ENCODE measurements at places on chromosomes 6 and 20.
A peak's percentile ranks its signal among the peaks of the same experiment; 100 is the strongest.

DNA sequence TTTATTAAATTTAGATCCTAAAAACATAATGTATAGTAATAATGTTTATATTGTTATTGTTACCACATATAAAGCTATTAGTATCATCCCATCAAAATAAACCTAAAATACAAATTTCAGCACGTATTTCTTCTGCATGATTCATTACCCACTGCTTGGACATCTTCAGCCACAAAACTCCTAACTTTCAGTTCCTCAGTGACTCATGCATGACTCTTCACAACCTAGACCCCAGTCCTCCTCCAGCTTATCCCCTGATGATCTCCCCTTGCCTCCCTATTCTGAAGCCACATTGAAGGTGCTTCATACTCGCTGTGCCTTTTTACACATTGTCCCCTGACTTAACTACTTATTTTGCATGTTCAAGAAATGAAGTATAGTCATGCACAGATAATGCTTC is 11.2 kb upstream of the GPRC6A start:
- DNase-seq, result no peak

DNA sequence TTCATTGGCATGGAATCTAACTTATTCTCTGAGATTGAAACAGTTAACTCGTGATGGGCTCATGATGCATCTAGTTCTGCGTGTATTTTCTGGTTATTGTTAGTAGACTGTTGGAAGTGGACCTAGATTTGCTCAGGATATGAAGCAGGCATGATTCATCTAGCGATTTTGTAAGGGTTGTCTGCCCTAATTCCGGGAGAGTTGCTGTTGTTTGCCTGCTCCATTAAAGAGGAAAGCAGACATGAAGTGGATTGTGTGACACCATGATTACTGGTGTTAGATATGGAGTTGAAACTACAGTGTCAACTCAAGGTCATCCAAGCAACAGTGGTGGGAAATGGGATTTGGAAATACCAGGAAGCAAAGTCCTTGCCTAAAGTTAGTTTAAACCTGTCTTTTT is 41.0 kb downstream of the SOX4 start:
- peak; percentile 98 for DNase-seq

GRCh38 chr6:25360621-25361020 is 81.4 kb downstream of the CARMIL1 start:
- no peak for DNase-seq

GRCh38 chr6:106799031-106799894 is 169.9 kb downstream of the QRSL1 start:
- DNase-seq, result no peak

DNA sequence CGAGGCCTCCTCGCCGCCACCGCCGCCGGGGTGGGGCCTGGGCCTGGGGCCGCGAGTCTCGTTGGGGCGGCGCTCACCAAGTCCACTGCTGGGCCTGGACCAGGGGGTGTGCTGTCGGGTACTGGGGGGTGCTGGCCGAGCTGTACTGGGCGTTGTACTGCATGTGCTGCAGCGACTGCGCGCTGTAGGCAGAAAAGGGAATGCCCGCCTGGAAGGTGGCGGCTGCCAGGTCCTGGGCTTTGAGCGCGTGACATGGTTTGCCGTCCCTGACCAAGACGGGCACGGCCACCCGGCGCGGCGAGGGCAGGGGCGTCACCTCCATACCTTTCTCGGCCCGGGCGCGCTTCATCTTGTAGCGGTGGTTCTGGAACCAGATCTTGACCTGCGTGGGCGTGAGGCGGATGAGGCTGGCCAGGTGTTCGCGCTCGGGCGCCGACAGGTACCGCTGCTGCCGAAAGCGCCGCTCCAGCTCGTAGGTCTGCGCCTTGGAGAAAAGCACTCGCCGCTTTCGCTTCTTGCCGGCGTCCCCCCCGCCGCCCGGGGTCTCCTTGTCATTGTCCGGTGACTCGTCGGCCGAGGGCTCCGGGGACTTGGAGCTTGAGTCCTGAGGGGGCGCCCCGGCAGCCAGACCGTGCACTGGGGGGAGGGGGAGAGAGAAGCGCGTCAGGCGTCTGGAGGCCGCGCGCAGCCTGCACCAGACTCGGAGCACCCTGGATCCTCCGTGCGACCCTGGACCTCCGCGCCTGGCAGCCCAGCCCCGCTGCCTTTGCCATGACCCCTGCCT is 1.8 kb downstream of the NKX2-2 start:
- no peak for DNase-seq

DNA sequence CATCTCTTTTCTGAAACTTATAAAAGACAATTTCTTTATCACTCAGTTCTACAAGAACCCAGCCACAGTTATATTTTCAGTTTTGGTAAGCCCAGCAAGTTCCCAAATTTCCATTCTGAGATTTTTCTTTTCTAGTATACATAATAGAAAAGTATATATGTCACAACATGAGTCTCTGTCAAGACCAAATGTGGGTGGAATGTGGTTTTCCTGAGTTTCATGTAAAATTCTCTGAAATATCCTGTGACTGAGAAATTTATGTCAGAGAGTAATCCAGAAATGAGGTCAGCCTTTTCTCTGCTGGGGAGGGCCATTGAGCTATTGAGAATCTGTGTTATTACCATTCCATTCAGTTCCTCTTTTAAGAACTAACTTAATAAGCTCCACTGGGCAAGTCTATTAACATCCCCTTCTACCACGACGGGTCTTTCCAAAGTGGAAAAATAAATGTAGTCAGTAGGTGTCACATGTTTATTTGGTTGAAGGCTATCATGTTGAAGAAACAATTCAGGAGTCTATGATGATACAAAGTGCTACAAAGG is 100.7 kb upstream of the HMGN3 start:
- no peak for DNase-seq

DNA sequence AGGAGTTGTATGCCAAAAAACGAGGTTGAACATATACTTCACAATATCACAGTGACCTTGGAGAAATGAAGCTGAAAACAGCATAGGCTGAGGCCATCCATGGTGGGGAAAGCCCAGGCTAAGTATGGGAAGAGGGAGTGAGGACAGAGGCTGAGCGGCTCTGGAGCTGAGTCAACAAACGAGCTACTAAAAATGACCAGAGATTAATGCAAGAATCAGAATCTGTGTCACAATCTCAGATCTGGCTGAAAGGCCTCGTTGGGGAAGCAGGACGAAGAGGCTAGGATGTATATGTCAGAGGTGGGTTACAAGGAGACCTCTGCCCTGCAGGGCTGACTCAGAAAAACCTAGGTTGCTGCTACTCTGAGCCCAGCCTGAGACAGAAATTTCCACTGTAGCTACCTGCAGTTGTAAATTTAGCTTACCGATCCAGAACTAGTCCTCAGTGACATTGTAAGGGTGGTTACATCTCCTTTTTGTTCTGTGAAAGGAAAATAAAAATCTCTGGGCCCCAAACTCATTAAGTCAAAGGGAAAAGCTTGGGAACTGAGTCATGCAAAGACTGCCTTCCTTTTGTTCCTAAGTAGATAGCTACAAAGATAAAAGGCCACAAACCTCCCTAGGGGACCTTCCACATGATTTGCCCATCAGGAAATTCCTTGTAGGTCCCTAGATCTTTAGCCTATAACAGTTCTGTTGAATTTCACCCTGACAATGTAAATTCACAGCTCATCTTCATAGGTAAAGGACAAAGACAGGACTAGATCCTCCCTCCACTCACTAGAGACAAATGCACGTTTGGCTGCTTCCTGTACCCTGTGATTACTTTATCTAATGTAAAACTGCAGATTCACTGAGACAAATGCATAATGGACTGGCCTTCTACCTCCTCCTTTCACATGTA is 8.5 kb upstream of the TUBB2A start:
- DNase-seq, result peak; percentile 59

- DNase-seq, result no peak
Measured at GRCh38 chr20:39800111-39800510, 838.0 kb downstream of the DHX35 start.

- DNase-seq, result no peak
Measured at GRCh38 chr20:8519887-8520286, 387.8 kb downstream of the PLCB1 start.

All from dermis microvascular lymphatic vessel endothelial cell (primary cell).